ENCODE measurements at places on chromosomes 2 and 18. TPM values are rescaled to one million over a fixed set of nuclear protein-coding genes. Genes with fewer than 3 reads are reported as not detected.

The GATA6 gene
- polyA plus RNA-seq = 11.8 TPM

GRCh38 chr18:13649397-13650390, 76.7 kb downstream of the FAM210A start:
- no peak for DNase-seq

GRCh38 chr2:58620093-58620492, 379.0 kb upstream of the FANCL start:
- DNase-seq = no peak

- DNase-seq = no peak
Measured at GRCh38 chr2:236775511-236775910, 205.9 kb downstream of the ACKR3 start.

The INPP5D gene
- 7.8 TPM for polyA plus RNA-seq

DNA sequence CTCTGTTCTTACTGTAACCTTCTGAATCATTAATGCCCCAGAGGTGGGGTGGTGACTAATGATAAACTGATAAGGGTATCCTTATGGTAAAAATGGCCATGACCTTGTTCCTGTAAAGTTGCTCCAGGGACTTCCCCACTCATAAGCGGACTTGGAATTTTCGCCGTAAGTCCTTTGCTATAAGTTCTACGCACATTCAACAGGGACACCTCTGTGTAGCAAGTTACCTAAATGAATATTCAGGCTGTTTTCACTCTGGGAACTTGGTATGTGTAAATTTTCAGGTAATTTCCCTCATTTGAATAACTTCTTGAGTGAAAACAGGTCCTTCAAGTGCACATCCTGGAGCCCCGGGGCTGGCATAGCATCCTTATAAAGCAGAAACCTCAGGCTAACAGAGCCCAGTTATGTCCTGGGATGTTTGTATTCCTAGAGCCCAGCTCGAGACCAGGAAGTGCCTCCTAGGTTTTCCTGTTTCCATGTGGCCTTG, 9.4 kb upstream of the AGFG1 start:
- no peak for DNase-seq

DNA sequence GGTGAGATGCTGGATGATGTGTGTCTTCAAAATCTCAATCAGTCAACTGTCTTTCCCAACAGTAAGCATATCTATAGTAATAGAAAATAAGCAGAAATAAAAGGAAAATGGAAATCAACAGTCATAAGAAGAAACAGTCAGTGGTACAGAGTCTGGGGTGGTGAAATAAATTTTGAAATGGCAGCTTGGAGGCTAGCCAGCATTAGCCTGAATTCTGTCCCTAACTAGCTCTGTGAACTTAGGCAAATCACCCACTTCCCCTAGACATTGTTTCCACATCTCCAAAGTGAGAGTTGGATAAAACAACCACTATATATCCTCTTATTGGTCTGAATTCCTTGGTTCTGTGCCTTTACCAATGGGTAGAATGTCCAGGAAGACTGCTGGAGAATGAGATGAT, 189.7 kb upstream of the REV1 start:
- no peak for DNase-seq
